ENCODE measurements at places on chromosomes 7 and 10. TPM values are rescaled to one million over a fixed set of nuclear protein-coding genes. Genes with fewer than 3 reads are reported as not detected.

DNA sequence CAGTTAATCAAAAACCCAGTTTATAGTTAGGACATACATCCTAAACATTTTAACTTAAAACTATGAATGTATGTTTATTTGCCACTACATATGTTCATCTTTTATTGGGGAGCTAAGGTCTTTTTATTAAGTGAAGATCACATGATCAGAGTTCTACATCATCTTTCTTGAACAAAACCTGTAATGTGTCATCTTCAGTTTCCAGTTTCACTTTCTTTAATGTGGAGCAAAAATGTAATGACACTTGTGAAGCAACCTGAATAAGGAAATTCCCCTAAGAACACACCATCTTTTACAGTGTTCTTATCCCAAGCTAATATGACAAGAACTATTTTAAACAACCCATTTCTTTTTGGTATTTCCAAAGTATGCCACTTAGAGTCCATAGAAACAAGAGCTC lies 166.7 kb upstream of the BET1 start:
- no peaks in the 10 kb centered on the region for H3K27me3 ChIP-seq
- no peak for DNase-seq
- no peak overlapping the region for H3K27ac ChIP-seq
- H3K36me3 ChIP-seq = no peaks in the 10 kb centered on the region

DNA sequence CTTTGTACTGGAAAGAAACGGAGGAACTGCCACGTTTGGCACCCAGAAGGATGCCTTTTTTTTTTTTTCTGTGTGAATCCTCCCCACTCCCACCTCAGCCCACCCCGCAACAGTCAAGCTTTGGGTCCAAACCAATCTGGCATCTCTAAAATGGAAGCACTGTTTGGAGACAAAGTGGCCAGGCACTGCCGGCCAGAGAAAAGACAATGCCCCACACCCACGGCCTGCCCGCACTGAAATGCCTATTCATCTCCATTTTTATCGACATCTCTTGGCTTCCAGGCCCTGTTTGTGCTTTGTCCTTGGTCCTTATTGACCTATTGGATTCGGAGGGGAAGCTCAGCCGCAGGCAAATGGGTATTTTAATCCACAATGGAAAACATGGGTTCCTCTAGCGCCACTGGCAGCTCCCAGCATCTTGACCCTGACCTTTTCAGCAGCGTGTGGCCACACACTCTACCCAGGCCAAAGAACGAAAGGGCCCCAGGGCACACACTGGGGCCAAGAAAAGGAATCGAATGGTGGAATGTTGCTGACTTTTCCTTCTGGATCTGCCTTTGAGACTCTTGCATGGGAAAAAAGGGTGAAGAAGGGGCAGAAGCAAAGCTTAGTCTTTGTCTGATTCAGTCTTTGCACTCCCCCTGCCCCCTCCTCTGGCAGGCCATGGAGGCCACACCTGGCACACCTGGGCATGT lies 162.6 kb upstream of the CDCA7L start:
- no peaks in the 10 kb centered on the region for H3K36me3 ChIP-seq
- H3K27ac ChIP-seq = no peak overlapping the region
- no peak overlapping the region for H3K4me3 ChIP-seq
- DNase-seq = no peak

GRCh38 chr7:33986951-33987947 lies 81.9 kb downstream of the BMPER start:
- no peaks in the 10 kb centered on the region for H3K36me3 ChIP-seq
- DNase-seq = no peak
- no peak overlapping the region for H3K27ac ChIP-seq
- no peaks in the 10 kb centered on the region for H3K4me1 ChIP-seq

The C10orf62 gene
- 1.0 TPM for total RNA-seq

- no peak overlapping the region for H3K4me3 ChIP-seq
- no peaks in the 10 kb centered on the region for H3K36me3 ChIP-seq
- no peak for DNase-seq
- no peaks in the 10 kb centered on the region for H3K27me3 ChIP-seq
- no peak overlapping the region for H3K27ac ChIP-seq
- no peaks in the 10 kb centered on the region for H3K4me1 ChIP-seq
These were observed 11.6 kb downstream of the GNG11 start for GRCh38 chr7:93933156-93933555.

DNA sequence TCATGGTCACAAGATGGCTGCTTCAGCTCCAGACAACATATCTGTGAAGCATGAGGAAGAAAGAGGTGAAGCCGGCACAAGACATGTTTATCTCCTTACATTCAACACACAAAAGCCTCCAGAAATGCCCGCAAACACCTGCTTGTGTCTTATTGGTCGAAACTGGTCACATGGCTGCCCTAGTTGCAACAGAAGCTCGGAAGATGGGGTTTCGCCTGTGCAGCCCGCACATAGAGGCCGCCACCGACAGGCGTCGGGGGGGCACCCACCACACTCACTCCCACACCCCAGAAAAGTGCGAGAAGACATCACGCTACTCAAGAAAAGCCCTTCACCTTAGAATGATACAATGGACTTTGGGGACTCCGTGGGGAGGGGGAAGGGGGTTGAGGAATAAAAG lies 63.0 kb upstream of the MGMT start:
- no peak for DNase-seq
- H3K27ac ChIP-seq = no peak overlapping the region
- H3K27me3 ChIP-seq = peaks cover 4% of the 10 kb centered on the region

The GRID1 gene
- 0.56 TPM for total RNA-seq

GRCh38 chr10:58588673-58589265 lies 76.1 kb downstream of the BICC1 start:
- no peaks in the 10 kb centered on the region for H3K4me1 ChIP-seq
- no peak overlapping the region for H3K27ac ChIP-seq
- DNase-seq = peak; percentile 64
- no peaks in the 10 kb centered on the region for H3K36me3 ChIP-seq
- no peak overlapping the region for H3K4me3 ChIP-seq
- no peaks in the 10 kb centered on the region for H3K27me3 ChIP-seq

The AKR1D1 gene
- total RNA-seq = not detected

The PSTK gene
- 3.3 TPM for total RNA-seq
